Activated CD4-positive, alpha-beta memory T cell treated with anti-CD3 and anti-CD28 coated beads, Interleukin-2, amount 10 ng/mL, durations not matched to agents 7 days and 5 days (primary cell): ENCODE measurements at places on chromosomes 13 and 19. TPM values are rescaled to one million over a fixed set of nuclear protein-coding genes. Genes with fewer than 3 reads are reported as not detected.

Gene NLRP11
- not detected for total RNA-seq

Gene SIGLEC5
- not detected for total RNA-seq

Gene CACNA1A
- total RNA-seq = 4.1 TPM

Gene CDK8
- total RNA-seq = 13.9 TPM

Gene MAMSTR
- 1.2 TPM for total RNA-seq

Gene AP2S1
- 117 TPM for total RNA-seq

Gene IQCN
- total RNA-seq = 1.7 TPM

Gene ADM5
- 2.6 TPM for total RNA-seq

Gene ZNF649
- total RNA-seq = 8.1 TPM

Gene CEACAM1
- 38.2 TPM for total RNA-seq

Gene SBSN
- total RNA-seq = not detected

Gene PSG6
- not detected for total RNA-seq

Gene KLK12
- total RNA-seq = not detected

Gene NXNL1
- not detected for total RNA-seq

Gene SYCN
- not detected for total RNA-seq

Gene RASAL3
- total RNA-seq = 179 TPM

Gene SSC5D
- 0.15 TPM for total RNA-seq

Gene CATSPERD
- not detected for total RNA-seq

Gene CEACAM19
- total RNA-seq = 0.30 TPM

Gene SLITRK1
- total RNA-seq = not detected

Gene CEACAM7
- total RNA-seq = not detected

Gene MADCAM1
- 0.81 TPM for total RNA-seq

Gene ZNF772
- 7.2 TPM for total RNA-seq

Gene FGF9
- 0.20 TPM for total RNA-seq

Gene CEACAM20
- not detected for total RNA-seq

Gene CFD
- total RNA-seq = 0.78 TPM
